Right renal pelvis (tissue), 4 donors: ENCODE measurements at places on chromosomes 4 and X.
A peak's percentile ranks its signal among the peaks of the same experiment; 100 is the strongest.

DNA sequence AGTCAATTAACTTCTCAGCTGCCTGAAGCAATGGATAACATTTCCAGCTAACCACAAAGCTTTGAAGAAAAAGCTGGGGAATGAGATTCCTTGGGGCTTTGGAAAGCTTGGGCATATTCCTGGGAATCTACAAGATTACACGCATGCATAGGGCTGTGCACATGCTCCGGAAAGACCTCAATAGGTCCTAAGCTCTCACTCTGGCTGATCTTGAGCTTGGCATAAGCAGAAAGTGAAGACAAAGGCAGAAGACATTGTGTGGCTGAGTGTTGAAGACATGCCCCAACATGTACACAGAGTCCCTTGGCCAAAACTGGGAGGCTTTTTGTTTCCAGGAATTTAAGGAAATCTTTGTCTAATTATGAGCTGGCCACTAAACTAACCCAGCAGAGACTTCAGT, 31.2 kb downstream of the ATG4A start:
- no peak for DNase-seq

DNA sequence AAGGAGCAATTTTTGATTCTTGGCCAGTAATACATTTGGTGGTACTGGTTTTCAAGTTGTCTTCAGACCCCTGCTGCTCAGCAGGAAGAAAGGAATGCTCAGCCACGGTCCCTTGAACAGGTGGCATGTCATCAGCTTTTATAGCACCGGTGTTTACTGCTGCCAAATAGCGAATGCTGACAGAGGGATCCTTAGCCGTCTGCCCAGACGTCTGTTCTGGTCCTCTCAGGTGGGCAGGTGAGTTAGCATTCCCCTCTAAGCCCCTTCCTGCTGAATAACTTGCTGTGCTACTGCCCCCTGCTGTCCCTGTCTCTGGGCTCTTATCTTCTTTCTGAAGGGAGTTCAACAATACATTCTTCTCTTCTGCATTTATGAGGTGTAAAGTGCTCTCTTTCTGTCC, 28.4 kb downstream of the BOD1L1 start:
- DNase-seq: peak; percentile 3

- DNase-seq: no peak
These were observed 6.7 kb downstream of the SHISA3 start for GRCh38 chr4:42404001-42404400.

DNA sequence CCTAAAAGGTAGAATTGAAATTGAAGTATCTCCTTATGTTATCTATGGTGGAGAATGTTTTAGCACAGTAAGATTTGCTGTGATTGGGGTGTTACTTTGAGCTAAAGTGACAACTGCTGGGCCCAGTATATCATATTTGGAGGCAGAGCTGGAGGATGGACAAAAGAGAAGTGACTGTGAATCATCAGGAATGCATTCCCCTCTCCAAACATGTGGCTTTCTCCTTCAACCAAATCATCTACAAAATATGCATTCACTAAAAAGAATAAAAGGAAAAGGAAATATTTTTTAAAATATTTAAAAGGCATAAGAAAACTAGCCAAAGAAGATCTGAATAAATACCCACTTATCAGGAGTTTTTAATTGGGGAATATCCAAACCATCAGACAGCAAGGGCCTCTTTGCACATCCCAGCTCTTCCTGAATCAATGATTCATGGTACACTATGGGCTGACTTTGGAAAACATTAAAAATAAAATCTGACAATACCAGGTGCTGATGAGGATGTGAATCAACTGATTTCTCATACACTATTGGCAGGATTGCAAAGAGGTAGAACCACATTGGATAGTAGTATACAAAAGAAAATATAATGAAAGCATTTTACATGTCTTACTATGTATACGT, 671.7 kb upstream of the NR3C2 start:
- DNase-seq: no peak

DNA sequence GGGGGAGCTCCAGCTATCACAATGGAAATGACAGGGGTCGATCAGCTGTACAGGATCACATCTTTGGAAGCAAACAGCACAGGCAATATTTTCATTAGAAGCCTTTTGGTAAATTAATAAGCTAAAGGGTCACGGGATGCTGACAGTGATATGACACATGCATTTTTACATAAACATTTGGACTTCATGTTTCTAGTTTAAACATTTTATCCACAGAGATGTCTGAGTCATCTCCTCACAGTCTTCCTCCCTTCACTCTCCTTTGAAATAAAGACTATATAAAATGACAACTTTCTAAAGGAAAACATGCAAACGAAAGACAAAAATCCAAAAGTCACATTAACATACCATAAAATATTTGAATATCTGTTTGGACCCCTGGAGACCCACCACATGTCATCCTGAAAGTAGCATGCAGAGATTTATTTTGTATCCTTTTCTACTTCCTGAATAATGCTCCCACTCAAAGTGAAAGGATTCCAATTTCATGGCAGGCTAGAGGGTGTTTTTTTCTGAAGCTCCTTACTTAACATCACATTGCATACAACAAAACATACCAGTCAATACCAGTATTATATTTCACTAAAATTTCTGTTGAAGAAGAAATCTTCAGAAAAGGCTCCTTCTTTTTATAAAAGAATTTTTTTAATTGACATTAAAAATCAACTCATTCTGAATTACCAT, 200.1 kb upstream of the PPARGC1A start:
- no peak for DNase-seq
